ENCODE measurements at places on chromosomes 12 and 14. TPM values are rescaled to one million over a fixed set of nuclear protein-coding genes. Genes with fewer than 3 reads are reported as not detected.

The KRT1 gene
- not detected for polyA plus RNA-seq

The KRT7 gene
- polyA plus RNA-seq: 659 TPM

The INHBE gene
- 23.1 TPM for polyA plus RNA-seq

The ZNF664 gene
- 42.4 TPM for polyA plus RNA-seq

The HOXC4 gene
- 0.93 TPM for polyA plus RNA-seq

The SLC39A2 gene
- not detected for polyA plus RNA-seq

The OR11H12 gene
- polyA plus RNA-seq: not detected

The KRT6B gene
- polyA plus RNA-seq: not detected

The C12orf50 gene
- not detected for polyA plus RNA-seq

The ADAMTS20 gene
- polyA plus RNA-seq: 0.01 TPM

The SOS2 gene
- 6.4 TPM for polyA plus RNA-seq

The DLGAP5 gene
- polyA plus RNA-seq: 18.3 TPM

Measured in BJ (cell line).